Skeletal muscle cell (primary cell): ENCODE measurements at places on chromosomes 5 and 9.

- DNase-seq, result no peak
Observed at GRCh38 chr5:177508837-177509236, 789 bp downstream of the DOK3 start.

DNA sequence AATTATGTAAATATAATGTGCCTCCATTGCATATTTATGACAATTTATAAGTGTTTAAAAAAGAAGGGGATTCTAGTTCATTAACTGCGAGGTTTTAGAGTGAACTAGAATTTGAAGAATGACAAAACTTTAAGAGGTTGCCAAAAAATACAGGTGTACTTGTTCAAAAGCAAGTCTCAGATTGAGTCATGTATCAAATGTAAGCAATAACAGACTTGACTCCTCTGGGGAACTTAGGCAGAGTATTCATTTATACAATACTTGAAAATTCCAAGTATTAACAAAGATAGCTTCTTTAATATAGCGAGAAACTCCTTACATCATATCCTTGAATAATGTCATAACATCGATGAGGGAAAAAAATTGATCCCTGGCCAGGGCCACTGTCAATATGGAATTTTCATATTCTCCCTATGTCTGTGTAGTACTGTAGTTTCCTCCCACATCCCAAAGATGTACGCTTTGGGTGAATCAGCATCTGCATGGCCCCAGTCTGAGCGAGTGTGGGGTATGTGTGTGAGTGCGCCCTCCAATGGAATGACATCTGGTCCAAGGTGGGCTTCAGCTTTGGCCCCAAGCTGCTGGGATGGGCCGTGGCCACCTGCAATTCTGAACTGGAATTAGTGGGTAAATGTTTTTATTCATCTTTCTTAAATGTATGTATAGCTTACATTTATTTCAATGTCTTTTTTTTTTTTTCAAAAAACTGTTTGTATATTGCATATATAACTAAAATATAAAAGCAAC is 70.1 kb downstream of the RIC1 start:
- no peak for DNase-seq

GRCh38 chr5:104431002-104431620 is 868.5 kb upstream of the NUDT12 start:
- peak; percentile 9 for DNase-seq

GRCh38 chr5:65730910-65731309 is 8.9 kb downstream of the NLN start:
- DNase-seq, result no peak
